Right lung (tissue), 10 donors: ENCODE measurements at places on chromosomes 5 and 9. TPM values are rescaled to one million over a fixed set of nuclear protein-coding genes. Genes with fewer than 3 reads are reported as not detected.

Gene ELL2
- 27.1 TPM for polyA plus RNA-seq

Gene PRDM9
- polyA plus RNA-seq = not detected

Gene TMEM174
- not detected for polyA plus RNA-seq

Gene CDX1
- polyA plus RNA-seq = 0.39 TPM

Gene ERP44
- 32.9 TPM for polyA plus RNA-seq

DNA sequence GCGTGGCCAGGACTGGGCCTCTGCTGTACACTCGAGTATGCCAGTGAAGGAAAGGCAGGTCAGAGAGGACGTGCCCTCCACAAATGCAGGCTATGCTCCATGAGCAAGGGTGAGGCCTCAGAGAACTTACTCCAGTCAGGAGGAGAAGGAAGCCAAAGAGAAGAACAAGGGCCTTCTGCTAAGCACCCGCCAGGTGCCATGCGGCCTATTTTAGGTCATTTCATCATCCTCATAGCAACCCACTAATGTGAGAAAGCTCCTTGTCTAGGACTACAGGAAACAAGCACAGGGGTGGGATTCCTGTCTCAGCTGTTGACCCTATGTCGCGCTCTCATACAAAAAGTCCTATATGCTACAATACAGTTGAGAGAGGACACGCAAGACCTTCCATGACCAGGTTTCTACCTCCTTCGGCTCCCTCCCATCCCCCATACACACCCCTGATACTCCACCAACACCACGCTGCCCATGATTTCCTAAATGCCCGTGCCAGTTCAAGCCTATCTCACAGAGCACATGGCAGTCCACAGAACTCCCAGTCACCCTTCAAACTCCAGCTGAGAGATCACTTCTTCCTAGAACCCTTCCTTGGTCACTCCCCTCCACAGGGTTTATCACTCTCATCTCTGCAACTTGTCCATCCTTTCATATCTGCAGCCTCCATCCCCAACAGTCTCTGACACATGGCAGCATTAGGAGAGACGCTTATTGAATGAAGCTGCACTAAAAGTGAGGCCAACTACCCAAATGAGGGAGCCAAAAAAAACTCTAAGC is 26.8 kb downstream of the PSMB7 start:
- DNase-seq = no peak

DNA sequence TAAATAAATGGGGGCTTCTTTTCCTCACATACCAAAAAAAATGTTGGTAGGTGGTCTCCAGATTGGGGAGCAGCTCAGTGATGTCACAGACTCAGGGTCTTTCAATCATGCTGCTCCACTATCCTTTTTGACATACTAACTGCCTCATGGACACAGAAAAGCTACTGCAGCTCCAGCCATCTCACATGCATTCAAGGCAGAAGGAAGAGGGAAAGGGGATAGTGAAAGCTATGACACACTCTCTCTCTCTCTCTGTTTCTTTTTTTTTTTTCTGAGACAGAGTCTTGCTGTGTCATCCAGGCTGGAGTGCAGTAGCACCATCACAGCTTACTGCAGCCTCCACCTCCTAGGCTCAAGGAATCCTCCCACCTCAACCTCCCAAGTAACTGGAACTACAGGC is 7.9 kb upstream of the ADGRD2 start:
- no peak for DNase-seq

- no peak for DNase-seq
Observed at GRCh38 chr5:154542000-154542399, 64.0 kb upstream of the HAND1 start.

DNA sequence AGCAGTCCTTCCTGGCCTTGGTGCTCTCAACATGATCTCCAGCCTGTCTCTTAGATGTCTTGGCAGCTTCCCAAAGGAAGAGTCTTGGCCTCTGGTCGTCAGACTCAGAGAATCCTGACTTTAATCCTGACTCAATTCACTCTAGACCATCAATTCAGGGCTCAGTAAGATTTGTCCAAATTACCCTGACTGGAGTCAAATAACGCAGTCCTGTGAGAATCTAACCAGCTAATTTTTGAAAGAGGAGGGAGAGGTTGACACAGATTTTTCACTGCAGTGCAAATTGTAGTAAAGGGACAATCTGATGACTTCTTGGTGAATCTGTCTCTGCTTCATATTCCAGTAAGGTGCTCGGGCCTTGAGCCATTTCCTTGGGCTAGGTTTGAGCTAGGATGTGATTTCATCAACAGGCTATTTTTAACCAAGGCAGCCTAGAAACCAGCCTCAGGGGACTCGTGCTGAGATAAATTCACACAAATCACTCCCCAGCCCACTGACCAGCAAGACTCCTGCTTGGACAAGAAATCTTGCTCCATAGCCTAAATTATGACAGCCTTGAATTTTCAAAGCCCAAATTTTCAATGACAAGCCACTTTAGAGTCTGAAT is 257.4 kb downstream of the ENC1 start:
- no peak for DNase-seq

DNA sequence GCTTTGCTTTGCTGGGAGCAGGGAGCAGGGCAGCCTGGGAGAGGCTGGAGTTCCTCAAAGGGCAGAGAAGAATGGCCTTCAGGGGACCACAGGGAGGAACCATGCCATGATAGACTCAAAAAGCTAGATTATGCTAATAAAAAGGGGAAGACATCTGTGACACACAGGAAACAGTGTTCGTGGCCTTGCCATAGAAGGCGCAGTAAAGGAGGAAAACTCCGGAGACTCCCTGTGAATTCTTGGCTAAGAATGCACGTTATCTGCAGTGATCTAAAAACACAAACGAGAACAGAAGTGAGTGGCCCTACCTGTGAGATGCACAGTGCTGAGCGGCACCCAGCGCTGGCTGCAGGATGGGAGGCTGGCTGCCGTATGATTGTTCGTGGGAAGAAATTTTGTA is 15.9 kb upstream of the LTC4S start:
- no peak for DNase-seq

DNA sequence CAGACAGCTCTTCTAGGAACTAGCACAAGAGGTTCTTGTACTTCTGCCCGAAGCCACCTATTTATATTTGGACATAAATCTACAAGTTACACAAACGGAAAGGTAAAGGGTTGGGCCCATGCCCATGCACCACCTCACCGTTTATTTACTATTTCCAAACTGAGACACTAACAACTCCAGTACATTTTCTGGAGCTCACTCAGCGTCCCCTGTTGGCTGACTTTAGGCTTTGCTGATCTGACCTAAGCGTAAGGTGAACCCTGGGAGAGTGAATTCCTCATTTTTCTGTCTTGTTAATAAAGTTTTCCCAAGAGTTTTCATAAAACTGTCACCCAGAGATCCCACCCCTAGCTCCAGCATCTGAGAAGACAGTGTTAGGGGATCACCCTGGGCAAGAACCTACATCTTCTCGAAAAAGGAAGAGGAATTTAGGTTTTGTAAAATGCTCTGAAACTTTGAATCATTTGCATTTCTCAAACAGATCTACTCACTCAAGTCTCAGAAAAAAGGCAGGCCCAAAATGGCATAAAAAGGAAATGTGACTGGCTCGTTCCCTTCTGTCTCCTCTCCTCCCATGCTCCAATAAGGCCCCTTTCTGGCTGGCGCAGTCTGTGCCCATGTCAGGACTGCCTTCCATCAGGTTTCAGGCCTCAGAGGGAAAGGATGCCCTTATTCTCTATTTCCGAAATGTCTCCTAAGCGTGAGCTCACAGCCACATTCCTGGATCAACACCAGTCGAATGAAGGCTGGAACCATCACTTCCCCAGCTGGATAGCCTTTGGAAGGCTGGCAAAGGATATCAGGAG is 201.3 kb downstream of the FANCC start:
- DNase-seq = no peak

DNA sequence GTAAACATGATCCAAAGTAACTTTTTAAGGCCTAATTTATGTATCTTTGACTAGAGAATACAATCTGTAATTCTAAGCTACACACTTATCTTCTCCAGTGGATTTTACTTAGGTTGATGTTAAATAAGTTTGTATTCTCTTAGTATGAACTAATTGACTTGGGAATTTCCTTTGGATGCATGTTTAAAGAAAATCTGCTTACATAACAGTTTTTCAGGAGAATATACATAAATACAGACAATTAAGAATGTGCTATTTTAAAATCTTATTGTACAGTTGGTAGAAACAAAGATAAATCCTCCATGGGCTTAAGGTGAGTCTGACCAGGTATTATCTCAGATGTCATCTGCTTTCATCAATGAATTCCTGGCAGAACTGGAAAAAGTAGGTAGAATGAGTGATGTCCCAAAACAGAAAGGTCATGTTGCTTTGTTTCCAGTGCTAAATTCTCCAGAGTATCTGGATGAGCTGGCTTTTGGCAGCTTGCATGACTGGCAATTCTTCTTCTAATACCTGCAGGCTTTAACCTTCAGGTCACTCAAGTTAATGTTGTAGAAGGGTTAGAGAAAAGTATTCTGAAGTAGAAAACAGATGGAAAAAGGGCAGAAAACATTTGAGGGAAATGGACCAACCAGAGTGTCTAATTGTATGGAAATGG is 150.6 kb downstream of the MACIR start:
- DNase-seq = no peak

GRCh38 chr5:69000949-69001348 is 92.9 kb upstream of the SLC30A5 start:
- no peak for DNase-seq

GRCh38 chr9:137634016-137634415 is 15.2 kb downstream of the EHMT1 start:
- no peak for DNase-seq

DNA sequence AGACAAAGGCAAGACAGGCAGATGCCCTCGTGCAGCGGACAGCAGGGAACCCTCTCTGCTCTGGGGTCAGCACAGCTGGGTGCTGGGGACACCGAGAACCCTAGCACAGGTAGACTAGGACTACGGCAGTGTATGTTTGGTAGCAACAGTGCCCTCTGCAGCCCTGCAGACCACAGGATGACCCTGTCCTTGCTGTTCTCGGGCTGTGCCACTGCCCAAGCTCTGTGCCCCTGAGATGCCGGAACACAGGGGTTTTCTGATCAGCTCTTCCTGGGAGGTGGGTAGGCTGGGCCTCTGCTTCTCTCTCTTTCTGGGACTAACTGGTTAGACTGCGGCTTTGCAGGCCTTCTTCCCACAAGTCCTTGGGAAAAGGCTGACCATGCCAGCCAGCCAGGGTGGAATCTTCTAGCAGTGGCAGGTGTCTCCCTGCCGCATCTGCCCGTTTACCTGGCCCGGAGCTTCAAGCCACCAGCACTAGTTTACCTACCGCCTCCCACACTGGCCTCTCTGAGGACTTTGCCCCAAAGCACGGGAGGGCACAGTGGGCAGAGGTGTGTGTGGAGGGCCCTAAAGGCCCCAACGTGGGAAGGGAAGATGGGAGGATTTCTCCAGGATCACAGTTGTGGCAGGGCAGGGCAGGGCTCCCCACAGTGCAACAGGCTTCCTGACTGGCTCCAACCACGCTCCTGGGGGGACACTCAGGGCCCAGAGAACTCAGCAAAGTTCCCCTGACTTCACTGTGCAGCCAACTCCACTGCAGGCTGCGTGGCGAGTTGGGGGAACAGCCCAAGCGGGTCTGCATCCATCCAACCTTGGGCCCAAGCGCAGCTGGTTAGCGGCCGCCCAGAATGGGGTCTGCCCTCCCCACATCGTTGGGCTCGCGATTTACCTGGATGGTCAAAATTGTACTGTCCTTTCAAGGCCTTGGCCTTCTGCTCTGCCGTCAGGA is 1.2 kb downstream of the UCK1 start:
- no peak for DNase-seq
